ENCODE measurements at places on chromosomes 11 and 22.
A peak's percentile ranks its signal among the peaks of the same experiment; 100 is the strongest.

DNA sequence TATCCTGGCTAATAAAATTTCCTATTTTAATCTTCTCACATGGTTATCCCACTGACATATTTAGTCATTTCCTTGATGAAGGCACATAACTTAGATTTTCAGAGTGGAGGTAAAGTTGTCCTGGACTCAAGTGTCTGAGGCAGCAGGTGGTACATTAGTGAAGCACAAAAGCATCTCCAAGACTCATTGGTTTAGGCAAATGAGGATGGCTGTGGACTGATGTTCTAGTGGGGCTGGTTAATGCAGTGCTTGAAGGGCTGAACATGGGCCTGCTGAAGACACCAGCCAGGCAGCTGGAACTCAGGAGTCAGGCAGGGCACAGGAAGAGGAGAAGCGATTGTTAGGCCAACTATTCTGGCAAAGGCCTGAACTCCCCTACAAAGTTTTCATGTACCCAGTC, 76.3 kb upstream of the SESN3 start:
- no peak for DNase-seq

- DNase-seq, result no peak
These were observed at the start of gene RASD2 for GRCh38 chr22:35540595-35541253. Gene RASD2, plus strand, starts transcription at chr22:35540831. Its CDS starts 5,979 bp downstream, at chr22:35546810.

DNA sequence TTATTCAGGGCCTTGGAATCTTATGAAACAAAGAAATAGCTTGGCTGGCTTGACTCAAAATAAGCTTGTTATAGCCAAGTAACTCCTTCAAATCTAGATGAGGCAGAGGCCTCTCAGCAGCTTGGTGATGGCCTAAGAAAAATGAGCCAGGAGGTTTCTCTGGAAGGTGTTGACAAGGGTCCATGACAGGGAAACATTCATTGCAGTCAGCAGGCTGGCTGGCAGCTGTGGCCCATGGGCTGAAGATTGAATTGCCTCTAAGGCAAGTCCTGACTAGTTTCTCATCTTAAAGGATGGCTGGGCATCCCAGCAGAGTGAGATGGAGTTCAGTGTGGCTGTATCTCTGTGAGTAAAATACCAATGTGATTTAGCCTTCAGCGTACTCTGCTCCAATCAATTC, 441.0 kb downstream of the NELL1 start:
- DNase-seq, result no peak

GRCh38 chr11:78030429-78031325, 7.6 kb upstream of the KCTD14 start:
- DNase-seq, result no peak

- no peak for DNase-seq
These were observed 313.0 kb downstream of the BRD1 start for GRCh38 chr22:49514641-49515040.

DNA sequence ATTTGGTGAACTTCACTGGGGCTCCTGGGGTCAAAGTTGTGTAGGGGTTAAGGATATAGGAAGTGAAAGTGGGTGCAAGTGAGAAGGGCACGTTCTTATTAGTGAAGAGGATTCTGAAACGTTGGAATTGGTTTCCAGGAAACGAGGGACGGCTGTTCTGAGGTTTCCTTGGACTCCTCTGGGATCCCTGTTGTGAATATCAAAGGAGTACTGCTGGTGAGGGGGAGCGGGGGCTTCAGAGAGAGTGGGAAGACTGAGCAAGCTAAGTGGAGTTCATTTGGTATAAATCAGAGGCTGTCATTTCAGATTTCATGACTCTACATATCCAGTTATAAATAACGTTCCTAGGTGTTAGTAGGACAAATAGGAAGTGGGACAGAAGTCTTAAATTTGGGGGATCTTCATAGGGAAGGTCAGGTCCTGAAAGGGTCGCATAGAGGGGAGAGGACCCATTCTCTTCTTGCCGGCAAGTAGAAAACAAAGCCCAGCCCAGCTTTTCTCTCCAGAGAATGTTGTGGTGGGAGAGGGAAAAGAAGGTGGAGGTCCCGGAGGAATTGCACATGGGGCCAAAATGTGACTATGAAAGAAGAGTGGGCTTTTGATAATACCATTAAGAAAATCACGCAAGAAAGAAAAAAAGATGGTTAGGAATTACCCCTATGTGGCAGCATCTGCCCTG, 1.1 kb upstream of the NELL1 start:
- no peak for DNase-seq

- no peak for DNase-seq
These were observed 54.1 kb downstream of the ST3GAL4 start for GRCh38 chr11:126409620-126409985.

GRCh38 chr22:50657925-50658324, 14.7 kb upstream of the SHANK3 start:
- no peak for DNase-seq

GRCh38 chr11:64322925-64323260, 5.0 kb downstream of the PRDX5 start:
- no peak for DNase-seq

DNA sequence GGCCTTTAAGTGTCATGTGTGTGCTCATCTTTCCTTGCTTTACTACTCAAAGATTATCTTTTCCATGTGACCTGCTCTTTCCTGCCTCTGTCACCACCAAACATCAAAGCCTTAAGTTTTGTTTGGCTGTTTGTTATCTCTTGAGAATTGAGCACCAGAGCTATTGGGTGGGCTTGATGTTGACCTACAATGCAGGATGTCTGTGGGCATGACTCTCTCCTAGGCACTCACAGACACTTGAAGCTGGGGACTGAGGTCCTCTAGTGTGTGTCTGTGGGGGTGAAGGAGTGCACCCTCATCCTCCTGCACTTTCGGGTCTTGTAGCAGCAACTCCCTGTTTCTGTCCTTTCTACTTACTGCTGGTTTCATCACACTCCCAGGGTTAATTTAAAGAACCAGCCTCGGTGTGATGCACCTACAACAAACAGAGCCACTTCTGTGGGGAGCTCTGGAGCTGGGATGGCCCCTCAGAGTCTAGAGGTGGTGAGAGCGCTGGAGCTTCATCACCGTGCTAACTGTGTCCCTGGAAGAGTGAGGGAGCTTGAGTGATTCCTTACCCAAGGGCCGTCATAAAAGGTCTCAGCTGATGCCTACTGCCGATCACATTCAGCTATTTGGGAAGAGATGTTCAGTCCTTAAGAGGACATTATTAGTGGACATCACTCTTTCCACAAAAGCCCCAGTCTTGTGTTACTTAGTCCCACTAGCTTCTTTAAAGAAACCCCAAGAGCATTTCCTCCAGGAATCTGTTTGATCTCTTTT, 56.3 kb downstream of the LRRC74B start:
- DNase-seq, result no peak

DNA sequence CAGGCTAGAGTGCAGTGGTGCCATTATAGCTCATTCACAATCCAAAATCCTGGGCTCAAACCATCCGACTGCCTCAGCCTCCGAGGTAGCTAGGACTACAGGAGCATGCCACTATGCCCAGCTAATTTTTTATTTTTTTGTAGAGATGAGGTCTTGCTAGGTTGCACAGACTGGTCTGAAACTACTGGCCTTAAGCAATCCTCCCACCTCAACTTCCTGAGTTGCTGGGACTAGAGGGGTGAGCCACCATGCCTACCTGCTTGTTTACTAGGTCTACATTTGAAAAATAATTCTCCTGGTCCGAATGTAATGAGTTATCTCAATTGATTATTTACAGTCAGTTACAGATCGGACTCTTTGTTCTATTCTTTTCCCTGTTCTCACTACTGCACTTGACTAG, 22.0 kb downstream of the TAF1D start:
- DNase-seq, result no peak

DNA sequence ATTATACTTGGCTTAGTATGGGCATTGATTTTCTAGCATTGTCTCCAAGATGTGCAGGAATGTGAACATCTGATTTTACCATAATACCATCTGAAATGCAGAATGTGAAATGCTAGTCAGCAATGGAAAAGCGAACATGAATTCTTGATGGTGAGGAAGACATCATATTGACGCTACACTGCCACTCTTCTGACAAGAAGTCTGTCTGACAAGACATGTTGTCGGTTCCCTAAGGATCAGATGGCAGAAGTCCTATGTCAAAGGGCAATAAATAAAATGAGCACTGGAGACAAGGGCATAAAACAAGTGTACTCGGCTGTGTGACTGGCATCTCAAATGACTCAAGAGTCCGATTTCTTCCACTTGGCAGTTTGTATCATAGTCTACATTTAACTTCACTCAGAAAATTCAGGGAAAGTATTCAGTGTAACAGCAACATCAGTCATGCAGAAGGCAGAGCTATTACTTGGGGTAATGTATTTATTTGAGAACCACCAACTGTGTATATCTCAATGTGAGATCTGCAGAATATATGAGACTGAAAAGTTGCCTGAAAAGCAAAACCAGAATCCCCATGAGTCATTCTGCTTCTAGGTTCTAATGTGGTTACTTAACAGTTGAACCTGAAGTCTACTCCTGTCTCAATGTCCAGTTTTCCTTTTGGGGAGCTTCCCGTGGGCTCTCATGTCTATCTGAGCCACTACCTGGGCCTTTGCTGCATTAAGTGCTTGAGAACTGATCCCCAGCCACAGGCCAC, 51.5 kb downstream of the SLC17A6 start:
- no peak for DNase-seq

DNA sequence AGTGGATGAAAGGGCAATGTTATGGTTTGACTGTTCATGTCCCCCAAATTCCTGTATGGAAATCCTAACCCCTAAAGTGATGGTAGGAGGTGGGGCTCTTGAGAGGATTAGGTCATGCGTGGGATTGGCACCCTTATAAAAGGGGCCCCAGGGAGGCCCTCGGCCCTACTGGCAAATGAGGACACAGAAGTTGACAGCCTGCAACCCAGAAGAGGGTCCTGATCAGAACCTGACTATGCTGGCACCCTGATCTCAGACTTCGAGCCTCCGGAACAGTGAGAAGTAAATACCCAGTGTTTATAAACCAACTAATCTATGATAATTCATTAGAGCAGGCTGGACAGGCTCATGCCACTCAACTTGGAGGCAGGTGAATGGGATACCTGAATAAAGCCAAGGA, 8.7 kb downstream of the IFITM10 start:
- DNase-seq, result no peak

- no peak for DNase-seq
These were observed 38.1 kb upstream of the OPCML start for GRCh38 chr11:133570376-133570775.

DNA sequence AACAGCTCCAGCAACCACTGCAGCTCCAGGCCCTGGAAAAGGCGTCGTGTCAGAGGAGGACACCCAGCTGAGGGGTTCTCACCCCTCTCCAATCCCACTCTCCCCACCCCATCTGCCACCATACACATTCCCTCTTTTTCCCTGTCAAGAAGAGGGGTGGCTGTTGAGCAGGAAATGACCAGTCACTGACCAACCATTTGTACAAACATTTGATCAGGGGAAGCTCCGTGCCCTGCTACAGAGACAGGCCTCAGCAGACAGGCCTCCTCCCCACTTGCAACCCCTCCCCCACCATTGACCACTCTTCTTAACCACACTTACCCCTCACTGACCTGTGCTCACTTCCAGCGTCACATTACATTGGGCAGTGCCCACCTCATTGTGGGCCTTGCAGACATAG, 2.3 kb upstream of the VSIG2 start:
- DNase-seq, result no peak

DNA sequence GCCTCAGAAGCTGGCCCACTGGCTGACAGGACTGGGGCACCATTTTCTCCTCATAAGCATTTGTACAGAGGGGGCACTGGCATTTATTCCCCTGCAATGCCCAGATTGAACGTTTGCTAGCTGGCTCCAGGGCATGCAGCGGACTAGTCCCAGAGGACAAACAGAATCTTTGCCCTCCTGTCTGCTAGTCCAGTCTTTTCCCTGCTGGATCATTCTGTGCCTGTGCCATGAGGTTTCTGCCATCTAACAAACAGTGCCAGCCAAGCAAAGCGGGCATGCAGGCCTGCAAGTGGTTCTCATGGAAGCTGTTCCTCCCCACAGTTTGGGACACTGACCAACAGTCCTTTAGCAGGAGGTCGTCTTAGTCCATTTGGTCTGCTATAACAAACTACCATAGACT, 53.4 kb downstream of the KCNJ1 start:
- no peak for DNase-seq

- DNase-seq, result peak; percentile 83
These were observed 862 bp downstream of the TPP1 start for GRCh38 chr11:6618117-6619003.

DNA sequence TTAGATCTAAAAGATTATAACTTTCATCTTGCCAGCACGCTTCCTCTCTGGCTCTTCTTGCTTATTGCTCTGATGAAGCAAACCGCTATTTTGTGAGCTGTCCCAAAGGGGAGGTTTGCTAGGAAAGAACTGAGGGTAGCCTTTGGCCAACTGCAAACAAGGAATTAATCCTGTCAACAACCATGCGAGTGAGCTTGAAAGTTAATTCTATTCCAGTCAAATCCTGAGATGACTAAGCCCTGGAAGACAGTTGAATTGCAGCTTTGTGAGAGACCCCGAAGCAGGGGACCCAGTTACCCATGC, 10.3 kb upstream of the RNF141 start:
- no peak for DNase-seq

DNA sequence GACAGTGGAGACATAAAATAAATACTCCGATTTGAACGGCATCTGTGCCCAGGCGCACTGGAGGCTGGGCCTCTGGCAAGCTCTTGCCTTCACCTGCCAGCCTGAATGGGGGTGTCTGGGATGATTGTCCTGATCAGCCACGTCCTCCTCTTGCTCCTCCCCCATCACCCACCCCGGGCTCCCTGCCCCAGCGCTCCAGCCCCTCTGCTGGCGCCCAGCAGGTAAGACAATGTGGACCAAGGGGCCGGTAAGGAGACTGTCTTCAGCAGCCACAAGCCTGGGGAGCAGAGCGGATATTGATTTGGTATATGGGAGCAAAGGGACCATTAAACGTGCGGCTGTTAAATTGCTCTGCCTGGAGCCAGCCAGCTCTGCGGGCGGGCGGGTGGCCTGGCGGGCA, 24.9 kb downstream of the WNT11 start:
- no peak for DNase-seq

DNA sequence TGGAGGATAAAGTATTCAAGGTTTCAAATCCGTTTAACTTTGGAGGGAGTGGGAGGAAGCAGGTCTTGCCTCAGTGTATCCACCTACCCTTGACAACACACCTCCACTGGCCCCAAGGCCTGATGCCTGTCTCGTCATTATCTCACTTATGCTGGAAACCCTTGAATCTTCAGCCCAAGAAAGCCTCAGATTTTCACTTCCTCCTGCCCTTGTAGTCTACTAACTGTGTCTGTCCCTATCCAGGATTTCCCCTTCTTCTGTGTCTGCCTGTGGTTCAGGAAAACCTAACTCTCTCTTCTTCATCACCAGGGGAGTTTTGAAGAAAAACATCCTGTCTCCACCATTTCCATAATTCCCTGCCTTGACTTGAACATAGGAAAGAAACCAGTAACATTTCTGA, 56.1 kb downstream of the SYT9 start:
- DNase-seq, result no peak

Data from CD4-positive, alpha-beta T cell treated with Interleukin-15 for 1 hour (primary cell).